ENCODE measurements at places on chromosomes 11 and 22. TPM values are rescaled to one million over a fixed set of nuclear protein-coding genes. Genes with fewer than 3 reads are reported as not detected.

Gene ZNF215
- 1.9 TPM for total RNA-seq

Gene RAB38
- 8.4 TPM for total RNA-seq

Gene SYT12
- total RNA-seq = 1.6 TPM

Gene OR52N4
- 0.37 TPM for total RNA-seq

Gene OR51E2
- total RNA-seq = not detected

Gene GGT1
- total RNA-seq = 13.9 TPM

Gene C11orf42
- not detected for total RNA-seq

Data from GM12878 (cell line).